Left kidney (tissue), 8 donors: ENCODE measurements at places on chromosomes 7 and 10.

- no peak for DNase-seq
Observed at GRCh38 chr7:44060091-44060947, 5.0 kb downstream of the PGAM2 start.

- no peak for DNase-seq
Observed at GRCh38 chr10:35895331-35895730, 253.2 kb upstream of the FZD8 start.

DNA sequence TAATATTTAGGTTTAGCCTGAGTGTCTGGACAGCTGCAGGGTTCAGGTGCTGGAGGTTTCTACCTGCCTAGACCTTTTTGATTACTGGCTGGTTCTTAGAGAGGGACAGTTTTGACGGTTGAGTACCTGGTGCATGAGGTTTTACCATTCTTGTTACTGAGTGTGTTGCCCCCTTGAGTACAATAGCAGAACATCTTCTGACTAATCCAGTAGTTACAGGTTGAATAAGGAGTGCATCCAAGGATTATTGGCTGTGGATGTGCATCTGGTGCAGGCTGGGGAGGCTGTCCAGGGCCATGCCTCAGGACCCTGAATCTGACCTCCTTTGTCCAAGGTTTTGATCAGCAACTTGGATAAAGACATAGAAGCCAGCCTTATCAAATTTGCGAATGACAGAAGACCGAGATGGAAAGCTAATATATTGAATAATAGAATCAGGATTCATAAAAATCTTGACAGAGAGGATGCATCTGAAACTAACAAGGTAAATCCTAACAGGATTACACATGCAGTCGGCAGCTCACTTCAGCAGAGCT lies 23.1 kb downstream of the PLPP4 start:
- no peak for DNase-seq

GRCh38 chr10:111885046-111885445 lies 298.5 kb downstream of the GPAM start:
- DNase-seq, result no peak

- DNase-seq, result no peak
Observed at GRCh38 chr7:1220000-1220726, 12.5 kb upstream of the UNCX start.

- DNase-seq, result no peak
Observed at GRCh38 chr10:69936091-69936490, 116.6 kb upstream of the MACROH2A2 start.

DNA sequence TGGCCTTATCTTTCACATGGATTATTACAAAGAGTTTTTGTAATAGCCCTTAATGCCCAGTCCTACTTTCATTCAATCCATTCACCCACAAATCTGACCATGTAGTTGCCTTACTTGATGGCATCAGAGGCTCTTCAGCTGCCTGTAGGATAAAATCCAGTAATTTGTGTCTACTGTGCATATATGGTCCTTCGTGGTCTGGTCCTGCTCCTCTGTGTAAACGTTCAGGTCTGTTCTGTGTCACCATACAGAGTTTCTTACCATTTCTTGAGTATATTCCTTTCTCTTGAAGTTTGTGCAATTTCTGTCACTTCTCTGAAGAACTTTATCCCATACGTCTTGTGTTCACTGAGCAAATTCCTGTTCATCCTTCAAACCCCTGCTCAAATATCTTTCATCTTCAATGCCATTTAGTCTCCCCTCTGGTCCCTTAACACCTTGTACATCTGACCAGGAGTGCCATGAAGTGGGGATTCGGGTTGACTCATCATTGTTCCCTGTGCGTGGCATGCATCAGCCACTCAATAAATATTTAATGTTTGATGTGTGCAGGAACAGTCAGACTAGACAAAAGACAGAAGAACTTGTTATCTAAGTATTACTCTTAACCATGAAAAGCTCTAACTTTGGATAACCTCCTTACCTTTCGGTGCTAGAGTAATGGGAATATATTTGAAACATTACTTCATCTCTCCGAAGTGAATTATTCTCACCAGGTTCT lies 98.6 kb upstream of the RPA3 start:
- no peak for DNase-seq

GRCh38 chr7:63114371-63114985 lies 884.2 kb upstream of the ZNF722 start:
- no peak for DNase-seq

DNA sequence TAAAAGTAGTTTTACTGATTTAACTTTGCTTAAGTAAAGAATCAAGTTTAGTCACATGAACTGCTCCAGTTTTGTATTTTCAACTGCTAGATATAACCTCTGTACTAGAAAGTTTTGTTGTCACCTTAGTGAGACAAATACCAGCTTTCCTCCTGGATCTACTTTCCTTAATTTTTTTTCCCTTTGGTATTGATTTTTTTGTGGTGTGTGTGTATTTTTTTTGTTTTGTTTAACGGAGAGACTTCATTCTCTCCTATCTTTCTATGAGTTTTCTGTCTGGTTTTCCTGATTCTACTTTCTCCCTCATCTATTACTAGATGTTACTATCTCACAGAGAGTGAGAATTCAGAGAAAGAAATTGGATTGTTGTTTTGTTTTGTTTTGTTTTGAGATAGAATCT lies 52.0 kb downstream of the TASOR2 start:
- no peak for DNase-seq

DNA sequence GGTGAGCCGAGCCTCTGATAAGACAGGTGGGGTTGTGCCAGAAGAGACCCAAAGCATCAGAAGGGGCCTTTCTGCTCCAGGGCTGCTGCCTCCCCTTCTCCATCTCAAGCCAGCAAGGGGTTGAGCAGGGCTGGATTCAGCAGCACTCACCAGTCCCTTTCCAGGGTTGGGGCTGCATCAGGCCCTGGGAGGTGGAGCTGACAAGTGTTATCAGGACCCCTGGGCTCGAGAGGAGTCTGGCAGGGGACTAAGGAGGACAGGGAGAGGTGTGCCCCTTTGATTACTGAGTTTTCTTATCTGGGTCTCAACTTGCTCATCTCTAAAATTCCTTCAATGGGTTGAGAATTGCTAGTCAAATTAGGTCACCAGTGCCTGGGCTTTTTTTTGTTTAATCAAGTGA lies 17.8 kb downstream of the ARHGAP22 start:
- no peak for DNase-seq

GRCh38 chr7:99594948-99595745 lies 2.9 kb upstream of the TMEM225B start:
- DNase-seq, result no peak

- no peak for DNase-seq
Observed at GRCh38 chr7:67984326-67984725, 987.7 kb downstream of the TYW1 start.

GRCh38 chr7:12907774-12908173 lies 220.3 kb downstream of the ARL4A start:
- DNase-seq, result no peak

DNA sequence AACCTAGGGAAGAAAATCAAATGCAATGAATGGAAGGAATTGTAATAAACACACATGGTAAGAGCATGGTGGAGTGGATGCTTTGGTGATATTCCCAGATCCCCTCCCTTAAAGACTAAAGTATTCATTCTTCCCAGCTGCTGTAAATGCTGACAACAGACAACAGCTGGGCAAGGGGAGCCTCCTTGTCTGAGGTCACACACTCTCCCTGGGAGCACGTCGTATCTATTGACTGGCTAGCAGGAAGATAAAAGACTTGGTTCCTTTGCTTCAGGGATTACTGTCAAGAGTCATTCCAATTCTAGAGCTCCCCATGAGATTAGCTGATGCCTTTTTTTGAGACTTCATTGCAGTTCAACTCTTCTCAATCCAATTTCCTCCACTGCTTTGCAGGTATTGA lies 443.5 kb upstream of the ETV1 start:
- DNase-seq, result no peak

- no peak for DNase-seq
Observed at GRCh38 chr7:72217151-72217550, 195.0 kb downstream of the CALN1 start.

DNA sequence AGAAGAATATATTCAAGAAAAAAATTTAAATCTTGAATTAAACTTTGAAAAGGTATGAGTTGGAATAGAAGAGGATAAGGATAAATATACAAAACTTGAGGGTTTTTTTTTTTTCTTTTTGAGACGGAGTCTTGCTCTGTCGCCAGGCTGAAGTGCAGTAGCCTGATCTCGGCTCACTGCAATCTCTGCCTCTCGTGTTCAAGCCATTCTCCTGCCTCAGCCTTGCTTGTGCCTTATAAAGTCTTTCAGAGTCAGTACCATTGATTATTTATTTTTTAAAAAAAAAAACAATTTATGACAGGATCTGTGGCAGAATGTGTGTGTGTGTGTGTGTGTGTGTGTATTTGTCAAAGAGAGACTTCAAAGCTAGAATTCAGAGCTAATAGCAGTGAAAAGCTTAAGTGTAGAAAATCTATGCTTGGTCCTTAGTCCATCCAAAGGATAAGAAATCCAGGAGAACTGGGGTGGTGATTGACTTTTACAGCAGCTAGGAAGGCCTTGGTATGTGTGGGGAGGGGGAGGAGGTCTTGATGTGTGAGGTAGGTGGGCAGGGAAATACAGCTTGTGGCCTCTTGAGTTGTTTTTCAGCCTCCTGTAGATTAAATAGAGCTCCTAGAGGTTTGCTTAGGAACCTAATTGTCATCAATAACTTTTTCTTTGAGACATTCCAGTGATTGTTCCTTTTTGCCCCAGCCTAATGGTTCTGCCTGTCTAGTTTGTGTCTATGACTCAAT lies 2.4 kb downstream of the HECTD2 start:
- no peak for DNase-seq

GRCh38 chr7:72321637-72322036 lies 90.5 kb downstream of the CALN1 start:
- DNase-seq, result no peak

DNA sequence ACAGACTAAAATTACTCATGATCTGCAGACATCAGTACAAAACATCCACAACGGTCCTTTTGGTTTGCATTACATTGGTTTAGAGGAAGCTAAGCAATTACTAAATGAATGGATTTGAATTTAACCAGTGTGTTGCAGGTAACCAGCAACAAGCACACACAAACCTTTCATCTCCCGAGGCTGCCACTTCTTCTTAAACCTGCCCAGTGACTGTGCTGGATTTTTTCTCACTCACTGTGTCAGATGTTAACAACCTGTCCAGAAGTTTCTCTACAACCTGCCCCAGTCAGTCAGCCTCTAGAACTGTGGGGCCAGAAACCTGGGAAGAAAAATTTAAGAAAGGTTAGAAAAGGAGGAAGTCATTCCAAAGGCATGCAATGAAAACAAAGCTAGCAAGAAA lies 2.4 kb upstream of the MEOX2 start:
- no peak for DNase-seq

- no peak for DNase-seq
Observed at GRCh38 chr10:98276311-98276710, 8.3 kb upstream of the LOXL4 start.

GRCh38 chr7:45088146-45088701 lies 545 bp downstream of the NACAD start:
- no peak for DNase-seq

- no peak for DNase-seq
Observed at GRCh38 chr7:29163854-29164253, 17.5 kb upstream of the CPVL start.
